ENCODE measurements at places on chromosomes 12 and 14. TPM values are rescaled to one million over a fixed set of nuclear protein-coding genes. Genes with fewer than 3 reads are reported as not detected.

SLC10A1 gene
- not detected for total RNA-seq

PTCSC3 gene
- total RNA-seq: not detected

LMO3 gene
- total RNA-seq: 2.3 TPM

GYS2 gene
- not detected for total RNA-seq

NYNRIN gene
- 8.8 TPM for total RNA-seq

INSM2 gene
- total RNA-seq: not detected

JPH4 gene
- 0.13 TPM for total RNA-seq

GRCh38 chr14:97056086-97056485 lies 258.9 kb downstream of the VRK1 start:
- no peak for DNase-seq

DNA sequence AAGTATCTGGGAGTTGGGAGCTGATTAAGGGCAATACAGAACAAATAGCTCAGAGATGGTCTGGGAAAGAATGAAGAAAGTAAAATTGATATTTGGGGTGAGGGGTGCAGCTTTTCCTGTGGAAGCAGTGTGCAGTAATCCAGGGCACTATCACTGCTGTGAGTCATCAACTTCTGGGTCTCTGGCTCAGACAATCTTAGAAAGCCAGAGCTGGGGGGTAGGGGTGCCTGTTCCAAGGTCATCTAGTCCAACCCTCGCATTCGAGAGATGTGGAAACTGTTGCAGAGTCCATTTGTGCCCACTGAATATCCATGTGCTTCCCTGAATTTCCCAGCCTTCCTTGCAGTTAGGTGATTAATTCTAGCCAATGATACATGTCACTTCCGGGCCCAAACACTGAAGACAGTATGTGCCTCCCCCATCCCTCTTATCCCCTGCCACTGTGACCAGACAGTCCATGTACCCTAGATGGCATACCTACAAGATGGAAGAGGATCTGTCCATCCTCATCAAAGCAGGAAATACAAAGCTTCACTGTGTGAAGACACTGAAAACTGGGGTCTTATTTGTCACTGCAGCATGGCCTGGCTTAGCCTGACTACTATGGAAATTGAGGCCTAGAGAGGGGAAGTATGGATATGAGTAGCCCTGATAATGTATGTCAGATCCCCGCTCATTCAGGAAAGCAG lies 51.9 kb downstream of the ZFP36L1 start:
- DNase-seq: no peak

GRCh38 chr14:78524766-78525165 lies 354.6 kb downstream of the NRXN3 start:
- DNase-seq: no peak

DNA sequence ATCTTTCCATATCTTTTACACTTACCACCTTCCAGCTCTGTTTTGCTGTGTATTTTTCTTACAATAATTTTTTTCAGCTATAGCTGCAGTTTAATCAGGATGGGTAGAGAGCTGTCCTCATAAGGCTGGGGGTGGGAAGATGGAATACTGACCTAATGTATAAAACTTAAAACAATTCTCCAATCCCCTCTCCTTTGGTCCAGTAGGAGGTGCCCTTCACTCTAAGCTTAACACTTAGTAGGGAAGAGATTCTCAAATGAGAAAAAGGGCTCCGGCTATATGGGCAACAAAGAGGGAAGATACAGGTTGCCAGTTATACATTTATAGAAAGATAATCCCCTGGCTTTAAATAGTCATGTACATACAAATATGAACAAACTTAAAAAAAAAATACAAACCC lies 2.8 kb downstream of the ORMDL2 start:
- no peak for DNase-seq

- DNase-seq: no peak
These were observed 7.2 kb upstream of the FNTB start for GRCh38 chr14:64979336-64980074.

DNA sequence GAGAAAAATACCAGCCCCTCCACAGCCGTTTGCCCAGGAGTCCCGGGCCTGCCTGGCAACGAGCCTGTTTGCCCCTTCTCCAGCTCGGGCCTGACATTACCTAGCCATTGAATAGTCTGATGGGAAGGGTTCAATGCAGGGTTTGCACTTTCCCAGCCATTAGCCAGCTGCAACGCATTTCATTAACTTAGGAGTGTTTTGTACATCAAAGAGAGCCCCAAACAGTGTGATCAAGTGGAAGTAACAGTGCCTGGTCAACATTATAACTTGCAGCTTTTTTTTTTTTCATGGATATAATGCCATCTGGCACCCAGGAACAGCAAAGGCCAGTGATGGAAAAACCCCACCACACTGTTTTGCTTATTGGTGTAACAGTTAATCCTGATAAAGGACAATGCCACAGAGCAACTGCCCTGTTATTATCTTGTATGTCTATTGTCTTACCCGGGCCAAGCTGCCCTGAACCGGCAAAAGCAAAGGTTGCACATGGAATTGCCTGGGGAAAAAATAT lies 38.0 kb downstream of the BTG1 start:
- no peak for DNase-seq

- no peak for DNase-seq
These were observed 7.6 kb downstream of the KRAS start for GRCh38 chr12:25242981-25243679.

- DNase-seq: no peak
These were observed 33.3 kb upstream of the KCNH5 start for GRCh38 chr14:63078569-63078968.

GRCh38 chr14:99389174-99389826 lies 91.4 kb downstream of the SETD3 start:
- no peak for DNase-seq

GRCh38 chr14:23183479-23183878 lies at the start of gene SLC7A8:
SLC7A8 (minus strand) TSS chr14:23183660; CDS start chr14:23182914, 746 bp downstream.
- DNase-seq: peak; percentile 61

- DNase-seq: peak; percentile 61
These were observed 5.7 kb upstream of the SYNE3 start for GRCh38 chr14:95522116-95522515.

DNA sequence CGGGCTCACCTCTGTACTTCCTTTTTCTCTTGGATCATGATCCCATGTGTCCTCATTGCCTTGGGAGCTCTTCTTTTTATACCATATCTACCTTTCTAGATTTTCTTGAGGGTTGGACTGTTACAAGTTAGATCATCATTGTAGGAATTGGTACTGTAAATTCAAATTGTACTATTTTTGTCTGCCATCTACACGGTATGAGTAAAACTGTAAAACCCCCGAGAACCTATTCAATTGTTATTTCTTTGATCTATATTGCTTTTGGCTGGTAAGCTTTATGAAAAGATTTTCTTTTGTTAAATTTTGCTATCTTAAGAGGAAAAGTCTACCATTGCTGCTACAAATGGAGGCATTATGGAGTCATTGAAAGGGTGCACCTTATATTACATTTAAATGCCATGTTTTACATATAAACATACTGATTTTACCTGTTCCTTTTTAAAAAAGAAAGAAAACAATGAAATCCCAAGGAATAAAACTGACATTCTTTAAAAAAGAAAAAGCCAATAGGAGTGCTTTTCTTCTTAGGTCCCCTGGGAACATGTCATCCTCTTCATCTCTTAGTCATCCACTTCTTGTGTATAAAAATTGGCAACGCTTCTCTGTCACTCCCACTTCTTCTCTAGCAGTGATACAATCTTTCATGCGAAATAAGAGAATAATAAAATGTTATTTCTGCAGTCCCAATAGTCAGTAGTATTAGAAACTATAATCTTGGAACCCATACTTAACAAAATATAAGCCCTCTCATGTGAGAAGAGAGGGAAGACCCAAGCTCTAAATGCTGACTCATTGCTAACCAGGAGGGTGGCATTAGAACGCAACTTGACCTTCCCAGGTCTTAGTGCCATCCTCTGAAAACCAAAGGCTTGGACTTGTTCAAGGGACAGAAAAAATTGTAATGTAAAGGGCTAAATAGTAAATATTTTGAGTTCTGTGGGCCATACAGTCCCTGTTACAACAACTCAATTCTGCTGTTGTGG lies 20.4 kb downstream of the RGS6 start:
- DNase-seq: no peak

GRCh38 chr12:7013101-7013500 lies 5.2 kb downstream of the LPCAT3 start:
- no peak for DNase-seq

DNA sequence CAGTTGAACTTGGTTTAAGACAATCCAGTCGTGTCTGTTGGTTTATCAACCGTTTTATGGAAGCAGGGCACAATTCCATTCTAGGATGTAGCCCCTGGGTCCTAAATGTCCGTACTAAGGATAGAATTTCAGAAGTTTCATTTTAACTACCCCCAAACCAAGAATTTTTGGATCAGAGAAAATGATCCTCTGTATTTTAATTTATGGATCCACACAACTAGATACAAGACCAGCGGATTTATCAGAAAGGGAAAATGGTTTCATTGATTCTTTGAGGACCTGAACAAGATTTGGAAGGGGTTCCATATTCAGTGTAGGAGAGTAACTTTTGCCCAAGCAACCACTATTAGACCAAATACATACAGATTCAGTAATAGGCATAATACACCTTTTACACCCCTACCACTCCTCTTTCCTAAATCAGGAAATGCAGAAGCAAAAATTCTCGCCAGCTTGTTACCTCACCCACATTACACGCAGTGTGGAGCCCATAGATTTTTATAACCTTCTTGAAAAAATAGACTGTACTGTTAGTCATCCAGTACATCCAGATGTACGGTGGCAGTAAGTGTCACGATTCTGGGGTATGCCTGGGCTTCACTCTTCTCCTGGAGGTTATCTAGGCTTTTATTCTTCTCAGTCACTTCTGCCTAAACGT lies 1.4 kb upstream of the FBXL14 start:
- DNase-seq: no peak

- peak; percentile 86 for DNase-seq
These were observed 3.5 kb upstream of the TSPAN9 start for GRCh38 chr12:3073438-3074250.

- peak; percentile 92 for DNase-seq
These were observed 27.7 kb upstream of the HIGD1C start for GRCh38 chr12:50924439-50925341.

All from Right ventricle myocardium superior (tissue), 1 donor.